Skeletal muscle tissue (tissue), 5 donors: ENCODE measurements at places on chromosomes 7 and 10. TPM values are rescaled to one million over a fixed set of nuclear protein-coding genes. Genes with fewer than 3 reads are reported as not detected.

The TUBB8 gene
- not detected for total RNA-seq

The SOSTDC1 gene
- 8.4 TPM for total RNA-seq

The PVRIG gene
- total RNA-seq, result not detected

The ZNF488 gene
- 1.6 TPM for total RNA-seq

The HOGA1 gene
- 1.6 TPM for total RNA-seq

The UNCX gene
- not detected for total RNA-seq

The PLXNA4 gene
- 2.1 TPM for total RNA-seq

The LIPF gene
- not detected for total RNA-seq
